Stimulated activated CD4-positive, alpha-beta T cell treated with anti-CD3 and anti-CD28 coated beads, TNF-alpha, amount 100 ng/mL, for 48 hours (primary cell): ENCODE measurements at places on chromosomes 1 and 21.

DNA sequence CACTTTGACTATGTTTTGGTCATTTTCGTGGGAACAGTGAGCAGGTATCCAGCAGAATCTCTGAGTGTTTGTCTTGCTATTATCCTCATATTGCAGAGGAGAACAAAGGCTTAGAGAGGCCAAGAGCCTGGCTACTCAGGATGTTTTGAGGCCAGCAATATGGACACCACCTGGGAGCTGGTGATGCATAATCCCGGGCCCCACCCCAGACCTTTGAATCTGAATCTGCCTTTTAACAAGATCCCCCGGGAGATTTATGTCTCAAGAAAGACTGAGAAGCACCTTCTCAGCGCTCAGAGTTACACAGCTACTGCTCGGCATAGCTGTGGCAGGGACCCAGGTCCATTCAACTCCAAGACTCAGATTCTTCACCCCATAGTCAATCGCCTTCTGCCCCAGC lies 72.8 kb downstream of the PTPRU start:
- no peak for DNase-seq

GRCh38 chr1:115838431-115839028 lies 2.4 kb downstream of the NHLH2 start:
- DNase-seq = no peak

- DNase-seq = peak; percentile 38
Measured at GRCh38 chr1:230127105-230128054, 60.3 kb downstream of the GALNT2 start.

GRCh38 chr1:225508538-225509375 lies 80.9 kb upstream of the LBR start:
- no peak for DNase-seq

GRCh38 chr1:161848676-161849075 lies 82.6 kb downstream of the ATF6 start:
- no peak for DNase-seq

GRCh38 chr1:109821221-109821669 lies 57.5 kb upstream of the EPS8L3 start:
- no peak for DNase-seq

GRCh38 chr1:22196041-22196440 lies 53.1 kb upstream of the WNT4 start:
- no peak for DNase-seq

GRCh38 chr1:119743308-119743707 lies 25.4 kb downstream of the HMGCS2 start:
- no peak for DNase-seq

GRCh38 chr21:25515484-25516405 lies 91.5 kb downstream of the MRPL39 start:
- DNase-seq = no peak

- no peak for DNase-seq
Measured at GRCh38 chr1:76144247-76144646, 69.7 kb downstream of the ST6GALNAC3 start.

DNA sequence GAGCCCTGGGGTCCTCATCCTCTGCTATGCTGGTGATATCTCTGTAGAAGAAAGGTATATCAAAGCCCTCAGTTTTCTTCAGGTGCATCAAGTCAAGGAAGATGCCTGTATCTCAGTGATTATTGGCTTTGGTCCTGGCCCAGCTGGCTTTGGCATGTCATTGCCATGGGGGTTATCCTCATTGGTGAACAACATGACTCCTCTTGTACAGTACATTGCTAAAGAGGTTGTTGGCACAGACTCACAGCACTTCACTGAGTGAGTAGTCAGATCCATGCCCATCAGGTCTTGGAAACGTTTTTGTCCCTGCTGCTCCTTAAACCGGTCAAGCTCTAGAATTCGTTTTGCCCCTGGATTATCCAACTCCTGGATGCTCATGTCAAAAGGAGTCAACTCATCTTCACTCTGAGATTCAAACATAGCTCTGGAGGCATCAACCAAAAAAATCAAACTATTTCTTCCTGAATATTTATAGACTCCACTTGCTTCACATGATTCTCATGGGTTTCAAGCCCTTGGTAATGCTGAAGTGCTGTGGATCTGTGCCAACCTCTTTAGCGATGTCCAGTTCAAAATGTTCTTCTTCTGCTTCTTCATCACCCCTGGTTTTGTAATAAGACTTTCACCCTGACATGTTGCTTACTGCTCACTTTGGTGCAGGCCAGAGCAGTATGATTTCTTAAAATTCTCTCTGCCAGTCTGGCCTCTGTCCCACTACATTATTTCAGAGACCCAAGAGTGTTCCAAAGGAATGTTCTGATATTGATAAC lies 43.0 kb upstream of the RAB3GAP2 start:
- DNase-seq = no peak

DNA sequence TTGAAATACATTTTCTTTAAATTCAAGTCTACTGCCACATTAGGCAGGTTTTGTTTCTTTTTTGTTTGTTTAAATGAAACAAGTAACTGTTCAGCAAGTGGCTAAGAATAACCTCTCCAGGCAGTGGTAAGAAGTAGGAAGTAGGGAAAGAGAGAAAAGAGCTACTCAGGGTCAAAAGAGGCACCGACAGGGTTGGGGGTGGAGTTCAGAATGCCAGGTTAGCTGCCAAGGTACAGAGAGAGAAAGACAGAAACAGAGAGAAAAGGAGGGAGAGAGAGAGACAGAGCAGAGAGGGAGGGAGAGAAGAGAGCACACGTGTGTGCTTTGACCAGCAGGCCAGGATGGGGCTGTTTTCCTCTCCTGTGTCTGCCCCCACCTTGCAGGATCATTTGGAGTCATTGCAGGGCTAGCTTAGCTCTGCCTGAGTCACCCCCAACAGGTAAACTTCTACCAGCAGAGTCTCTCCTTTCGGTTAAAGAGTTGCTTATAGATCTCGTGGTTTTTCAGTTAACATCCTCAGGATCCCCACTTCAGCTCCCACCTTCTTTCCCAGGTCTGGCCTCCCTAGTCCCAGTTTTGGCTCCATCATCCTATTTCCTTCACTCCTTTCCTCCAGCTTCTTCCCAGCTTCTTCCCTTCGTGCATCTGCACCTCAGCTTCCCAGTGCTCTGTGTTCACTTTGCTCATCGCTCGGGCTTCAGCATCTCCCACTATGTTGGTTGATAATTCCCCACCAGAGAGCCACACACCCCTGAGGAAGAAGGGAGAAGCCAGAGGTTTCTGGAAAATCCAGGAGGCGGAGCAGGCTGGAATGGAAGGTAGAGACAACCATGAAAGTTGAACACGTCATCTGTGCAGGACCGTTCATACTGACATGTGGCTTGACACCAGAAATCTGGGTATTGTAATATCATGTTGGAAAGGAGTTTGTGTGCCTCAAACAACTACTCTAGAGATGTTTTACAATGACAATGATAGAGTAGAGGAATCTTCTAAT lies 21.8 kb upstream of the RAB4A start:
- DNase-seq = no peak

DNA sequence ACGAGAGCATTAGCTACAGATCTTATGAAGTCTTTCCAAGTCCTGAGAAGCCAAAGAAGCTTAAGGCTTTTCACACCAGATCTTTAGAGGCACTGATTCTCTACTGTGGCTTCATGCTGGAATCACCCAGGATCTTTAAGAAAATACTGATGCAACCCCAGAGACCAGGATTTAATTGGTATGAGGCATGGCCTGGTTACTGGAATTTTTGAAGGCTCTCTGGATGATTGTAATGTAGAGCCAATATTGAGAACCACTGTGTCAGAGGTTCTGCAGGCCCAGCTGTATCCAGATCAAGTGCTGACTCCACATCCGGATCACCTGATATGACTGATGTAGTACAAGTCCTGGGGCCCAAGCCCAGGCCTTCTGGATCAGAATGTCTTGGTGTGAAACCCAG lies 105.7 kb downstream of the PLPPR5 start:
- no peak for DNase-seq

DNA sequence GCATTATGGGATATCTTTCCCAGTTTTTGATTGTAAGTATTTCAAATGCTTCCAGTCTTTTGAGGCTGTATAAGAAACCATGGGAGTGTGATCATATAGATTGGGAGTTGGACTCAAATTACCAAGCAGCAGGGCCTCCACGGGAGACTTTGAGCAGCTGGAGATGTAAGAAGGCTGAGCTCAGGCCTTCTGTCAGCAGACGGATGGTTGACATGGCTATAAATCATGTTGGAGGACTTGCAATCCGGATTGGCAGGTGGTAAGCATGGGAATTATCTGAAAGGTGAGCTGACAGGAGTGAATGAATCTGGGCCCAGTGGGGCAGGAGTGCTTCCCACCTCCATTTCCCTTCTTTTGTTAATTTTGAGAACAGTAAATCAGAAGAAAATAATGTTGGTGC lies 83.2 kb upstream of the PPM1J start:
- no peak for DNase-seq

DNA sequence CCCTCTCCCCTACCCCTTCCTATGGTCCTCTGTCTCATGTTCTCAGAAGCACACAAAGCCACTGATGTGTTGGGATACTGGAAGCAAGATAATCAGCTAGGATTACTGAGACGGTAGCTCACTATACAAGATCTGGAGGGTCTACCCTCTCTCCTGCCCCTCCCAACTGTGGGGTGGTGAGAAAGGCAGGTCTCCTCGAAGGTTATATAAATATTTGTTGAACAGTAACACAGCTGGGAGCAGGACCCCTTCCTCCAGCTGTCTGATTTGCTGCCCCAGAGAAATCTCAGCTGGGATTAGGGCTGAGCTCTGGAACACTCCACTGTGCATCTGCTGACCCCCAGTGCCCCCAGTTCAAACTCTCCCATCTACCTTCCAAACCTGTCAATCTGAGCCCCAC lies 94.2 kb upstream of the IPO9 start:
- no peak for DNase-seq

- peak; percentile 8 for DNase-seq
Measured at GRCh38 chr21:37916310-37917051, at the start of gene KCNJ6. TSS of gene KCNJ6 (minus strand) at chr21:37916457. CDS start at chr21:37840682, 75,775 bp downstream.

GRCh38 chr21:36518883-36519492 lies 39.1 kb upstream of the CLDN14 start:
- no peak for DNase-seq

GRCh38 chr1:179055937-179056336 lies 25.9 kb upstream of the TOR3A start:
- no peak for DNase-seq

GRCh38 chr1:193754732-193755427 lies 568.5 kb upstream of the B3GALT2 start:
- no peak for DNase-seq

- DNase-seq = no peak
Measured at GRCh38 chr1:198606020-198606438, 32.8 kb upstream of the PTPRC start.

- DNase-seq = no peak
Measured at GRCh38 chr1:203505526-203506204, 11.7 kb downstream of the OPTC start.

DNA sequence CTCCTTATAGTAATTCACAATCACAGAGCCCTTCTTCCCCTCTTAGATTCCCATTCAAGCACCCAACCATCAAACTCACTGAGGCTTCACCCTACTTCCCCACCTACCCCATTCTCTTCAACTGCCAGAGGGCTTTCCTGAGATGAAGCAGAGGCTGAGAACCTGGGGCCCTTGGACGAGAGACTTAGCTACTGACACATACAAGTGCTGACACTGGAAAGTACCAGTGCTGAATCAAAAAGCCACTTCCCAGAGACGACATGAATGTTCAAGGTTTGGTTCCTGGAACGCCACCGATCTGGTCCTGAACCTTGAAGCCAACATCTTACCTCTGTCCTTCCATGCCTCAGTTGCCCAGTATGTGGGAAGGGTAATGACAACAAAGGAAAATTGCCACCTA lies 16.6 kb upstream of the RAP1A start:
- no peak for DNase-seq

DNA sequence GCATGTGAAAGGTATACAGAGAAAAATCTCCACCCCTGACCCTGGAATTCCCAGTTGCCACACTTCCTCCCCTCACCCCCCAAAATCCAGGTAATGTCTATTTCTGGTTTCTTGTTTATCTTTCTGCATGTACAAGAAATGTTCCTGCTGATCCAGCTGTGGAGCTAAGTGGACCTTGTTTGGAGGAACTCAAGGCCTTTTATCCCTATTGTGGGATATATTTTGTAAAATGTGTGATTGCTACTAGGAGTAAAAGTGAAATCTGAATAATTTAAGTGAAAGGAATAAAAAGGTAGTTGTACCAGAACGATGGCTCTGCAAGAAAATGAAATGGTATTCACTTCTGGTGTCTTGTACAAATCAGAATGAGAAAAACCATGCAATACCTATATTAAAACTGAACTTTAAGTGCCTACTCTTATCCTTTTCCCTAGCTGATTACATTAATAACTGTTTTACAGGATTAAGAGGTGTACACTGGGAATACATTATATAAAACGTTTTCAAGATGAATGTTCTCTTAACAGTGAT lies 3.0 kb downstream of the SPEN start:
- DNase-seq = no peak

- DNase-seq = no peak
Measured at GRCh38 chr21:14687268-14687625, 141.1 kb upstream of the SAMSN1 start.

GRCh38 chr1:20355101-20355827 lies 64.6 kb downstream of the VWA5B1 start:
- no peak for DNase-seq
